GM23248 (cell line): ENCODE measurements at places on chromosomes 2 and 18.

- DNase-seq, result no peak
Measured at GRCh38 chr2:98383166-98383565, 36.9 kb downstream of the CNGA3 start.

- DNase-seq, result no peak
Measured at GRCh38 chr18:33161131-33161530, 279.4 kb downstream of the CCDC178 start.

GRCh38 chr2:226270285-226271058, 529.1 kb downstream of the IRS1 start:
- DNase-seq, result peak; percentile 12

DNA sequence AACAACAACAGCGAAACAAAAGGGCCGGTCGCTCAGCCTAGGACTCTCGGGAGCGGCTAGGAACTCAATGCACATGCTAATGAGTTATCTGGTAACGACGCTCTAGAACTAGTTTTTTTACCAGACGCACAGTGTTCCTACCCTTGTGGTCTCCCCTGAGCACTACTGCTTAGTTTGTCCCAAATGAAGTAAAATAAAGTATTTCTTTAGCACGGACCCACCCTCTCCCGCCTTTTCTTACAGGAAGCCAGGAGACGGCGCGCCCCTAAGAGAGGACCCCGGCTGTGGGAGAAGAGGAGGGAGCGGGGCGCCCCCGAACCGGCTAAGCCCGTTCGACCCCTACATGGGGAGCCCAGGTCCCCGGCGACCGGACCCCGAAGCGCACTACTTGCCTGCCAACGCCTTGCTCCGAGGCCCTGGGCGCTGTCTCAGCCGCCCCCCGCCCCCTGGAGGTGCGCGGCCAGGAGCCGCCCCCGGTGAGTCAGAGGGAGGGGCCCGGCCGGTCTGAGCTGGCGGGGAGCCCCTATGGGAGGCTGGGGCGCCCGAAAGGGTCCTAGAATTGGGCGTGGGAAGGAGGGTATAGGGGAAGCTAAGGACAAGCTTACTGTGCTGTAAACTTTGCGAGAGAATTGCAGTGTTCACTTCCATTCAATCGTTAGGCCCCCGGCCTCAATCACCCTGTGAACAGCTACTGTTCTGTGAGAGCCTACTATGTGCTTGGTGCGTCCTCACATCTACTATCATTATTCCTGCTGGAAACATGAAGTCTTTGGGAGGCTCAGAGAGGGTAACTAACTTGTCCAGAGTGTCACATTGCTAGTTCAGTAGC, 3.6 kb upstream of the CAPG start:
- DNase-seq, result peak; percentile 83

DNA sequence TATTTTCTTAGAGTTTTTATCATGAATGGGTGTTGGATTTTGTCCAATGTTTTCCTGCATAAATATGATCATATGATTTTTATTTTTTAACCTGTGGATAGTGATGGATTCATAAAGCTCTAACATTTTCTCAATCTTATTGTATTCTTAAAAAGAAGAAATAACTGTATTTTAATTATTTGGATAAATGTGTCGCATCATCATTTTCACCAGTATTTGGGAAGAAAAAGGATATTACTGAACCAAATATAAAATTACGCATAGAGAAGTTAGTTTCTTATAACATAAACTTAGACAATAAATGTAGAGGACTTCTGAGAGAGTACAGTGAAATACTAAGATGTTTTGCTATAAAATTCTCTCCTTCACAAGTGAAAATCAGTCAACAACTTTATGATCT, 126.0 kb upstream of the CHST9 start:
- DNase-seq, result no peak

GRCh38 chr2:85978883-85979780, 90.3 kb upstream of the ST3GAL5 start:
- peak; percentile 74 for DNase-seq

DNA sequence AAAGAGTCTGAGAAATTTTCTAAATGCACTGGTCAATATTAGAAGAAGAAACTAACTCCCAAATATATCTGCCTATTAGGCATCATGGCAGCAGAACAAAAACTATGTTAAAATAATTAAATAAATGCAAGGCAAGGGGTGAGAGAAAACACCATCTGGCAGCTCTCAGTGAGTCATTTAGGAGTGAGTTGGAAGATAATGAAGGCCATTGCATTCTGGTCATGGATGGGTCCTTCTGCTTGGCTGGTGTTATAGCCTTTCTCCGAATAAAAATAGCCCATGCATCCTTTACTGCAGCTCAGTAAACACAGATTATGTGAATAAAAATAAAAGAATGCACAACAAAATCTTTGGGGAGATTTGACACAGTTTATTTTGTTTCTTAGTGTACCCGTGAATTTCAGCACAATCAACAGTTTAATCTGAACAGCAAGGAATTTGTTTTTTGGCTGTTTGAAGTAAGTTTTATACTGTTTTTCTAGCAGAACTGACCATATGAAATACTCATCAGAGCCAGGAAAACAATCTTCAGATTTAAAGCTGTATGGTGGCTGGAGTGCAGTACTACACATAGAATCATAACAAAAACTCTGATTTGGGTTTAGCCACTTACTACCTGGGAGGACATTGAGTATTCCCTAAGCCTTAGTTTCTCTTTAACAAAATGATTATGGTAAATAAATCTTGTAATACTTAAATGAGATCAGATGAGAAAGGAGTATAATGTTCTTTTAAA, 225.1 kb upstream of the ITGA4 start:
- DNase-seq, result peak; percentile 13

- DNase-seq, result no peak
Measured at GRCh38 chr2:71547616-71548285, 94.4 kb downstream of the DYSF start.

- peak; percentile 48 for DNase-seq
Measured at GRCh38 chr2:69250981-69251380, 136.0 kb downstream of the GFPT1 start.

GRCh38 chr18:79260023-79260422, 135.7 kb upstream of the NFATC1 start:
- no peak for DNase-seq

DNA sequence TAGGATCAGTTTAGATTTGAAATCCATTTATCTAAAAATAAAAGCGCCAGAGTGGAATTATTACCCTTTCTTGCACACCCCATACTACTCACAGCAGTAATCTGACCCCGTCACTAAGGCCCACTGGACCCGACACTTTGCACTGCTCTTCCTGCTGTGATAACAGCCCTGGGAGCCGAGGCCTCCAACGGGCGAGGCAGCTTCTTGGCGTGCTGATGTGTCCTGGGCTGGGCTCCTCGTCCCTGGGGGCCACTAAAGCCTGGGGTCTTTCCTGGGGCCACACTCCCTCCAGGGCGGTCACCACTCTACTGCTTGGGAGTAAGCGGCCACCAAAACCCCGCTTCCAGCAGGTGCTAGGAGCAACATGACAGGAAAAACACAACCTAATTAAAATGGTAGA, 61.7 kb downstream of the ZAP70 start:
- no peak for DNase-seq

DNA sequence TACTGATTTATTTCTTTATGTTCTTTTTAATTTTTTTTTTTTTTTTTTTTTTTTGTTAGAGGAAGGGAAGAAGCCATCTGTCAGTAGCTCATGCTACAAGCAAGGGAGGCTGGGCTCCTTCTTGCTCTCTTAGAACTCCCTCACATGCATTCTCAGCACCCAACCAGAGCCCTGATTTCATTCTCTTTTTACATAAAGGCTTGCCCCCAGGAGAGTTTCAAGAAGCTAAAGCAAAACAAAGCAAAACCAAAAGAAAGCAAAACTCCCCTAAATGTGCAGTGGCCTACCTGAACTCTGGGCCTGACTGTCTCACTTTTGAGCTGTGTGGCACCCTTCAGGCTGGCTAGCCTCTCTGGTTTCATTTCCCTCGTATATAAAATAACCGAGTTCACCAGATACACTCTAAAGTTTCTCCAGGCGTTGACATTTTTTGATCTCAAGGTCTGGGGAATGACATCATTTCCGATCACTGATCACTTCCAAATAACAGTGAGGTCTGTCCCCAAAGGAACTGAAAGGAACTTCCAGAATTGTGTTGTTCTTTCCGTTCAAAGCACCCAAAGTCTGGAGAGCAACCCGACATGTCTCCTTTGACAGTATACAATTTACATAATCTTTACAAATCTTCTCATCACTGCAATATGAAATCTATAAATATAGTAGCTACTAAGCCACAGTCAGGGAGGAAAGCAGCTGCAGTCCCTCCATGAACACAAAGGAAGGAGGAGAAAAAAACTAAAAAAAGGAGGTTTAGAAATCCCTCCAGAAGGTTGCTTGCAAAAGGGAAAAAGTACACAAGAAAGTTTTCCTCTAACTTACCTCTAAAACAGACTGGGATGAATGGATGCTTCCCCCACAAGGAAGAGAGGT, 145.6 kb upstream of the NCK2 start:
- DNase-seq, result no peak

DNA sequence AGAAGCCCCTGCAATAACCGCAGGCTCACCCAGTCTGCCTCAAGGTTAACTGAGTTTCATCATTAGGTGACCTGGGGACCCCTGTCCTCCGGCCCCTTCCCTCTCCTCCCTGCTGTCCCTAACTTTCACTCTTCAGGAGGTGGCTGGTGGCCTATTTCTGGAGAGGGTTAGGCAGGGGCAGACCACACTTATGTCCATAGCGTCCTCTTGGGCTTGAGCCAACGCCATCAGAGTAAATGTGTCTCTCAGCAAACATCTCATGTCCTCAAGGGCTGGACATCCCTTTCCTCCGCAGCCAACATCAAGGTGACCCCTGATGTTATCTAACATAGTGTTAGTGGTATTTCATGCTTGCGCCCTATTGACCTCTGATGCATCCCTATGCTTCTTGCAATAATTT, 114.8 kb downstream of the BCL11A start:
- DNase-seq, result no peak

DNA sequence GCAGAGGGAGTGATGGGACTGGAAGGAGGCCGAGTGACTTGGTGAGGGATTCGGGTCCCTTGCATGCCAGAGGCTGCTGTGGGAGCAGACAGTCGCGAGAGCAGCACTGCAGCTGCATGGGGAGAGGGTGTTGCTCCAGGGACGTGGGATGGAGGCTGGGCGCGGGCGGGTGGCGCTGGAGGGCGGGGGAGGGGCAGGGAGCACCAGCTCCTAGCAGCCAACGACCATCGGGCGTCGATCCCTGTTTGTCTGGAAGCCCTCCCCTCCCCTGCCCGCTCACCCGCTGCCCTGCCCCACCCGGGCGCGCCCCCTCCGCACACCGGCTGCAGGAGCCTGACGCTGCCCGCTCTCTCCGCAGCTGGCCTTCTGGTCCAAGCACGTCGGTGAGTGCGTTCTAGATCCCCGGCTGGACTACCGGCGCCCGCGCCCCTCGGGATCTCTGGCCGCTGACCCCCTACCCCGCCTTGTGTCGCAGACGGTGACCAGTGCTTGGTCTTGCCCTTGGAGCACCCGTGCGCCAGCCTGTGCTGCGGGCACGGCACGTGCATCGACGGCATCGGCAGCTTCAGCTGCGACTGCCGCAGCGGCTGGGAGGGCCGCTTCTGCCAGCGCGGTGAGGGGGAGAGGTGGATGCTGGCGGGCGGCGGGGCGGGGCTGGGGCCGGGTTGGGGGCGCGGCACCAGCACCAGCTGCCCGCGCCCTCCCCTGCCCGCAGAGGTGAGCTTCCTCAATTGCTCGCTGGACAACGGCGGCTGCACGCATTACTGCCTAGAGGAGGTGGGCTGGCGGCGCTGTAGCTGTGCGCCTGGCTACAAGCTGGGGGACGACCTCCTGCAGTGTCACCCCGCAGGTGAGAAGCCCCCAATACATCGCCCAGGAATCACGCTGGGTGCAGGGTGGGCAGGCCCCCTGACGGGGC, 4.6 kb downstream of the PROC start:
- peak; percentile 39 for DNase-seq

DNA sequence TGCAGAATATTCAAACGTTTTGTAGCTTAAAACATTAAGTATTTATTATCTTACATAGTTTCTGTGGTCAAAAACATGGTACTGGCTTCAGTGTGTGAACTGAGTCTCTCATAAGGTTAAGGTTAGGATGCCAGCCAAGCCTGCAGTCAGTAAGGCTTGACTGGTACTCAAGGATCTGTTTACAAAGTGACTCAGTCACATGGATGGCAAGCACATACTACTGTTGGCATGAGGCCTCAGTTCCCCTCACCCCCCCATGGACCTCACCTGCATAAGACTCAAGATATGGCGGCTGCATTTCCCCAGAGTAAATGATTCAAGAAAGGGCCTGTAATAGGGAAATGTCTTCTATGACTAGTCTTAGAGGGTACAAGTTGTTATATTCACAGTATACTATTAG, 1167.5 kb downstream of the DPP10 start:
- DNase-seq, result no peak

DNA sequence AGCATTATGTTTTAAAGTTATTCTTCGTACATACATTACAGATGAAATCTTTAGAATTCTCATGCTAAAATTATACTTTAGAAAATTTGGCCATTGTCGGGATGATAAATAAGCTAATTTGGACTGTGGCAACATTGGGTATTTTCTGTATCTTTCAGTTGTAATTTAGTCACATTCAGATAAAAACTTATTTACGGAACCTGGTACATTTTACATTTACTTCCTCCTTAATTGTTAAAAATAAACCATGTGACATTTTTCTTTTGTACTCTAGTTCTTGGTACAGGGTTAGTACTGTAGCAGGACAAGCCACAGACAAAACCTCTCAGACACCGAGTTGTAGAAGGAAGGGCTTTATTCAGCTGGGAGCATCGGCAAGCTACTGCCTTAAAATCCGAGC, 4.2 kb downstream of the CNDP2 start:
- no peak for DNase-seq

- no peak for DNase-seq
Measured at GRCh38 chr2:45720210-45720609, 68.7 kb downstream of the PRKCE start.

- no peak for DNase-seq
Measured at GRCh38 chr2:53867169-53867568, 7.4 kb upstream of the GPR75 start.

GRCh38 chr2:177239932-177240630, 24.4 kb downstream of the NFE2L2 start:
- DNase-seq, result peak; percentile 77

- DNase-seq, result no peak
Measured at GRCh38 chr2:210268281-210268680, 43.0 kb upstream of the ACADL start.

DNA sequence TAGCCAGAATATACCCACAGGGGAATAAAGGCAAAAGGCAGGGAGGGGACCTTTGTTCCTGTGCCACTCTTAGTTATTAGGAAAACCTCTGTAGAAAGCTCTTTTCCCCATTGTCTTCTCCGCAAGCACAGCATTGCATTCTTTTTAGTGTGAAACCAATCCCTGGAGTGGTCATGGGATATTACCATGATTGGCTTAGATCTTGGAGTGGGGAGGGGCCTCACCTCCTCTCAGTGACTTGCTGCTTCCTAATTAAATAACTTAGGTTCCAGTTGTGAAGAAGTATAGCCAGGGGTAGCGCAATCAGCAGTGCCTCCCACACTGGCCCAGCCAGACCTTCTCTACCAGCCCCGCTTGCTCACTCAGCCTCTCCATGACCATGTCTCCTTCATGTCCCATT, 49.9 kb upstream of the AFF3 start:
- no peak for DNase-seq

- no peak for DNase-seq
Measured at GRCh38 chr18:42915299-42915698, 200.2 kb downstream of the RIT2 start.
